Daoy (cell line): ENCODE measurements at places on chromosomes 1 and 21. TPM values are rescaled to one million over a fixed set of nuclear protein-coding genes. Genes with fewer than 3 reads are reported as not detected.

PAPPA2 gene
- total RNA-seq: not detected in 2 replicates

AHDC1 gene
- total RNA-seq: 3.8 and 4.7 TPM in 2 replicates

ZNF697 gene
- 16.6 and 18.1 TPM in 2 replicates for total RNA-seq

DNAJC28 gene
- 0.80 and 2.6 TPM in 2 replicates for total RNA-seq

FAM167B gene
- total RNA-seq: not detected in 2 replicates

HSD3B2 gene
- total RNA-seq: not detected in 2 replicates

DISC1 gene
- total RNA-seq: 3.4 and 3.8 TPM in 2 replicates

RNF186 gene
- not detected in 2 replicates for total RNA-seq

DNA sequence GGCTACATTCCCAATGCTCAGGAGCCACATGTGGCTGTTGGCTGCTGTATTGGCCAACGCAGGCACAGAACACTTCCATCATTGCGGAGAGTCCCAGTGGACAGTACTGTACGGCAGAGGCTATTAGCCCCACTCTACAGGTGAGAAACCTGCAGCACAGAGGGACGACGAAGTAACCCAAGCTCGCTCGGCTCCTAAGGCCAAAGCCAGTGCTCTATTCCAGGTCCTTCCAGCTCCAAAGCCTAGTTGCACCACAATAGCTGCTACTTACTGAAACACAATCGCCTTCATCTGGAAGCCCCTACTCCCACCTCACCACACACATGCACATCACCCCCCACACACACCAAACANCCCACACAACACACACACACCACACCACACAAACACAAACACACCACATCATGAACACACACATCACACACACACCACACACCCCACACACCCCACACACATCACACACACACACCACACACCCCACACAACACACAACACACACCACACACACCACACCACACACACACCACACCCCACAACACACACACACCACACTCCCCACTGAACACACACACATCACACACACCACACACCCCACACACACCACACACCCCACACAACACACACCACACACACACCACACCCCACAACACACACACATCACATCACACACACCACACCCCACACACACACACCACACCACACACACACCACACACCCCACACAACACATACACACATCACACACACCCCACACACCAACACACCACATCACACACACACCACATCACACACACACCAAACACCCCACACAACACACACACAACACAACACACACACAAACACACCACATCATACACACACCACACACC, 3.2 kb downstream of the LYPD8 start:
- peak; percentile 9 for DNase-seq

GRCh38 chr1:13996334-13996733, 296.3 kb downstream of the PRDM2 start:
- DNase-seq: peak; percentile 37

DNA sequence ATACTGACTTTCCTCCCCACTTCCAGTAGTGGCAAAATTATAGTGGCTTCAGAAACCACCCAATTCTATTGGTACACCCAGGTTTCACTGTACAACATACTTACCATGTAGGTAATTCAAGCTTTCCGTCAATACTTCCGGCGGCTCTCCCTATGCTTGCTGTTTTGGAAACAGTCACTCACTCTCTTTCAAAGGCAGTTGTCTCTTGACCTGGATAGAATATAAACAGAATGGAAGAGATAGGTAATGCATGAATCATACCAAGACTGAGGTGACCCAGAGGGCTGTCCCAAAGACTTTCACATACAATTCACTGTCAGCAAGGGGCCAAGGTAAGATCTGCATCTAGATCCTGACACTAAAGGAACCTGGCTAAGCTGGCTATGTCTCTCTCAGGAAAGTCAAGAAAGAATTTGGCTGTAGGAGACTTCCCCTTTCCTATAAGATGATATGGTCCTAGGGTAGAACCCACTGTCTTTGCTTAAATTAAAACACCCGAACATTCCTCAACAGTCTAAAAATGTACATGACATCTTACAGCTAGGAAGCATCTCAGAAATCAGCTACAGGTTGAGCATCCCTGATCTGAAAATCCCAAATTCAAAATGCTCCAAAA, 59.6 kb downstream of the LUZP1 start:
- no peak for DNase-seq

DNA sequence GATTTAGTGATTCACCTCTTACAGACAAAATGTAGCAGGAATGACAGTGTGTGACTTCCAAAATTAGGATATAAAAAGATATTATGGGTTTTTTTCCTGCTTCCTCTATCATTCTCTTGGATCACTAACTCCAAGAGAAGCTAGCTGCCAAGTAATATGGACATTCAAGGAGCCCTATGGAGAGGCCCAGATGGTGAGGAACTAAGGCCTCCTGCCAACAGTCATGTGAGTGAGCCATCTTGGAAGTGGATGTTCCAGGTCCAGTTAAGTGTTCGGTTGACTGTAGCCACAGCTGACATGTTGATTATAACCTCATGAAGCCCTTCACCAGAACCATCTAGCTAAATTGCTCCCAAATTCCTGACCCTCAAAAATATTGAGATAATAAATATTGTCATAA, 38.8 kb downstream of the CD160 start:
- DNase-seq: no peak

GRCh38 chr1:25478633-25479032, 47.9 kb downstream of the MACO1 start:
- DNase-seq: no peak

- peak; percentile 91 for DNase-seq
Observed at GRCh38 chr21:45950740-45951515, 30.6 kb upstream of the COL6A1 start.

GRCh38 chr1:35369922-35370671, 101.6 kb downstream of the ZMYM4 start:
- peak; percentile 30 for DNase-seq

GRCh38 chr1:72763481-72763880, 481.1 kb upstream of the NEGR1 start:
- DNase-seq: no peak

DNA sequence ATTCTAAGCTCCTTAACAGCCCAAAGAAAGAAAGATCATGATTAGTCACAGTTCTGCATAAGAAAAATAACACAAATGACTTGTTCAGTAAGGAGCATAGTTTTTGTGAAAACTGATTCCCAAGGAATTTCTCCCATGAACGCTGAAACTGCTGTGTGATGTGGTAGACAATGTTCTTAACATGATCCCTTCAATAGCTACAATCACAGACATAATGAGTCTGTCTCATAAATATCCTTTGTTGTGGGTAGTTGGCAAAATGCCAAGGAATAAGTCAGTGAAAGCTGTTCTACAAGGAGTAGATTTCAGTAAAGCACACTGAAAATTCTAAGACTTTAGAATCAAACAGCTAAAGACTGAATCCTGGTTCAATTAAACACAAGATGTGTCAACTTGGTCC, 404.8 kb downstream of the HLX start:
- peak; percentile 75 for DNase-seq

GRCh38 chr21:41321908-41322495, 5.4 kb downstream of the FAM3B start:
- DNase-seq: no peak

DNA sequence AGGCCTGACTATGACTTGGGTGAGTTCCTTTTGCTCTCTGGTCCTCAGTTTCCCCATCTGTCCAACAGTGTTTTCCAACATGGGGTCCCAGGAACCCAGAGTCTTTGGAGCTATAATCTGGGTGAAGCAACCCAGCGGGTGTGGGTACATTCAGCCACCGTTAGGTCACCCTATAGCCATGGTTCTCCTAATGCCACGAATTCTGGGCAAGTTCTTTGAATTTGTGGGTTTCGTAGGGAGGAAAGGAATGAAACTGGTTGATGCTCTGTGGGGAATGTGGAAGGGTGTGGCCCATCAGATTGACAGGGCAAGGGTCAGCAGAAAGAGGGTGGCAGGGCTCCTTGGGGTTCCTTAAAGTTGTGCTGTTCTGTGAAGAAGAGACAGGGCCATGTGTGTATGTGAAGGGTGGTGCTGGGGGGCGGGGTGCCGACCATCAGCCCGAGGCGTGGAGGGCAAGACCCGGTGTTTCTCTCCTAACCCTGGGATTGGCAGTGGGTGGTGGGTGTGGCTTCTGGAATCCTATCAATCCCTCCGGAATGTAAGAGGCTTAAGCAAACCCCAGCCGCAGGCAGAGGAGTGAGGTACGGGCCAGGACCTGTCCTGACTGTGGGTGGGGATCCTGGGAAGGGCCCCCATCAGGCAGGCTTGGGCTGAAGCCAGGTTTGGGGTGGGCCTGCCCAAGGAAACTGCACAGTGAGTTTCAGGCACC, 35.5 kb upstream of the ZNF362 start:
- DNase-seq: peak; percentile 34

GRCh38 chr1:12542616-12543592, 75.1 kb downstream of the DHRS3 start:
- DNase-seq: no peak

DNA sequence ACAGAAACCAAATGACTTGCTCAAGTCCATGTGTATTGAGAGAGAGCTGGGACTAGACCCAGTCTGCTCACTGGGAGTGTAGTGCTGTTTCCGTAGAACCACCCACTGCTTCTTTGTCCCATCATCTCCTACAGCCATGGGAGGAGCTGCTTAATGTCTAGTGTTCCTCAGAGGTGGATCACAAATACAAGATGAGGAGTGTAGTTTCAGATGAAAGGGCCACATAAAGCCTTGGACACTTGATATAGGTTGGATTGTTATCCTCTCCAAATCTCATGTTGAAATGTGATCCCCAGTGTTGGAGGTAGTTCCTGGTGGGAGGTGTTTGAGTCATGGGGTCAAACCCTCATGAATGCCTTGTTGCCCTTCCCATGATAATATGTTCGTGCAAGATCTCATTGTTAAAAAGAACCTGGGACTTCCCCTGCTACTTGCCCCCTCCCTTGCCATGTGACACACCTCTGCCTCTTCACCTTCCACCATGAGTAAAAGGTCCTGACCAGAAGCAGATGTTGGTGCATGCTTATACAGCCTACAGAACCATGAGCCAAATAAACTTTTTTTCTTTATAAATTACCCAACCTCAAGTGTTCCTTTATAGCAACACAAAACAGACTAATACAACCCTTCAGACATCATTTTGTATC, 127.5 kb upstream of the DNAH14 start:
- DNase-seq: peak; percentile 47

DNA sequence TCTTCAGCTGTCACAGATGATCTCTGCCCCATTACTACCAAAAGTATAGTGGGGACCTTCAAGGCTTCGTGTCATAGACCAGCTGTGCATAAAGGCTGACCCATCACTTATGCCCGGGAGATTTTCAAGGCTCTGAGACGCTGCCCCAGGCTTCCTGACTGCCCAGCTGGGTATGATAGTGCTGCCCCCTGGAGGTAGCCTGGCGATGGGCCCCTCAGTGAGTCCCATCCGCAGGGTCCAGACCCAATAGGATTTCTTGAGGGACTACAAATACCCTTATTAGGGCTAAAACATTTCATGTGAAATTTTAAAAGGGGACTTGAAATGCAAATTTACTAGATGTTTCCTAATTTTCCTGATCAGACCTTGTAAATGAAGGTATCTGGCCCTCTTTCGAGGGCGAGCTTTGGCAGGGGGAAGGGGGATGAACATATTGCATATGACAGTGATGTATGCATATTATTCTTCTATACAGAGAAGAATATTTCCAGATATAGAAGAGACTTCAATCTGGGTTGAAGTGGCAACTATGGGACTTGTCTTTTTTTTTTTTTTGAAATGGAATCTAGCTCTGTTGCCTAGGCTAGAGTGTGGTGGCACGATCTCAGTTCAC, 11.7 kb upstream of the FCMR start:
- peak; percentile 42 for DNase-seq

DNA sequence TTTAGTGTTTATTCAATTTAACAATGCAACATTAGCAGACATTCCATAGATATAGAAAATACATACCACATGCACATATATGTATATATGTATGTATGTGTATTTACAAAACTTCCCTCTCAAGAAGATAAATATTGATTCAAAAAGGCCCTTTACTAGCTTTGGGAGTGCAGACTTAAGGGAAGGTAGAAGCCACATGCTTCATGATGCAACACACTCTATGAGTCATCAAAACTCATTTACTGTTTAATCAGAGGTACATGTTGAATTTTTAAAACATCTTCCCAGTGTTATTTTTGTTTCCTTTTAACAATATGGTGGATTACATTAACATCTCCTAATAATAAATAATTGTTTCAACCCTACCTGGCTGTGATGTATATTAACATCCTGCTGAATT, 61.4 kb upstream of the KIRREL1 start:
- DNase-seq: peak; percentile 19

GRCh38 chr21:35920436-35920835, 139.9 kb downstream of the SETD4 start:
- no peak for DNase-seq

DNA sequence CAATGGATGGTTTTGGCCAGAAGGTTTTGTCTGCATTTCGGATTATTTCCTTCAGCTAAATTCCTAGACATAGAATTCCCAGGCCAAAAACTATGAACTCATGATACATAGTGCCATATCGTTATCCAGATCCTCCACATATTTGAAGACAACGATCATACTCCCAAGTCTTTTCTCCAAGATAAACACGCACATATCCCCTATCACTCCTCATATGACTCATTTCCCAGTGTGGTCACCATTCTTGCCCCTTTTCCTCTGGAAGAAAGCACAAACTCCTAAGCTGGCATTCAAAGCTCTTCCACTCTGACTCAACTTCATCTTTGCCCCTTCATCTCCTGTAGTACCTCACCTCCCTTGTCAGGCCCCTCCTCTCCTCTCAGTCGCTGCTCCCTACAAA, 277.6 kb downstream of the PLPP3 start:
- DNase-seq: peak; percentile 87

- no peak for DNase-seq
Observed at GRCh38 chr1:39679821-39680220, 7.9 kb upstream of the NT5C1A start.

- DNase-seq: peak; percentile 44
Observed at GRCh38 chr1:205766038-205766437, 9.2 kb downstream of the RAB29 start.

DNA sequence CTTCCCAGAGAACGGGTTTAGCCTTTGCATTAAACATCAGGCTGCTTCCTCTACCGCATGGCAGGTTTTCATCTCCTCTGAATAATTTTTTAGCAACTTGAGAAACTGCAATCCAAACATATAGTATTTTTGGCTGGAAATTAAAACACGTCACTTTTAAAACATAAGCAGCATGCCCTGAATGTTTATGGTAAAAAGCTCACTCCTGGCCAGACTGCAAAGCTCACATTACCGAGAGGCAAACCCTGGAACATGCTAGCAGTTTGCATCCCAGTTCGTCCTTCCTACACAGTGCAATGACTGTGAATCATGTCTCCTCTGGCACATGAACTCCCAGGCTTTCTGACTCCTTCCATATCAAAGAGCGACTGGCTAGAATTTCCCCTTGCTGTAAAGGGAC, 312.3 kb downstream of the RRAGC start:
- no peak for DNase-seq
